Bone marrow (tissue), 2 donors: ENCODE measurements at places on chromosomes 7 and 10.

GRCh38 chr10:51716981-51717380 lies 17.6 kb upstream of the CSTF2T start:
- DNase-seq: no peak

- no peak for DNase-seq
Measured at GRCh38 chr10:101139421-101139911, 8.4 kb downstream of the TLX1 start.

GRCh38 chr7:86667732-86668131 lies 24.0 kb downstream of the GRM3 start:
- no peak for DNase-seq

GRCh38 chr7:82704121-82704520 lies 260.5 kb upstream of the CACNA2D1 start:
- no peak for DNase-seq

GRCh38 chr7:148699782-148700629 lies 1.3 kb downstream of the CUL1 start:
- DNase-seq: no peak

GRCh38 chr10:68301790-68302502 lies 29.9 kb upstream of the HNRNPH3 start:
- no peak for DNase-seq

- DNase-seq: peak; percentile 24
Measured at GRCh38 chr7:37901236-37901827, 15.3 kb downstream of the SFRP4 start.

DNA sequence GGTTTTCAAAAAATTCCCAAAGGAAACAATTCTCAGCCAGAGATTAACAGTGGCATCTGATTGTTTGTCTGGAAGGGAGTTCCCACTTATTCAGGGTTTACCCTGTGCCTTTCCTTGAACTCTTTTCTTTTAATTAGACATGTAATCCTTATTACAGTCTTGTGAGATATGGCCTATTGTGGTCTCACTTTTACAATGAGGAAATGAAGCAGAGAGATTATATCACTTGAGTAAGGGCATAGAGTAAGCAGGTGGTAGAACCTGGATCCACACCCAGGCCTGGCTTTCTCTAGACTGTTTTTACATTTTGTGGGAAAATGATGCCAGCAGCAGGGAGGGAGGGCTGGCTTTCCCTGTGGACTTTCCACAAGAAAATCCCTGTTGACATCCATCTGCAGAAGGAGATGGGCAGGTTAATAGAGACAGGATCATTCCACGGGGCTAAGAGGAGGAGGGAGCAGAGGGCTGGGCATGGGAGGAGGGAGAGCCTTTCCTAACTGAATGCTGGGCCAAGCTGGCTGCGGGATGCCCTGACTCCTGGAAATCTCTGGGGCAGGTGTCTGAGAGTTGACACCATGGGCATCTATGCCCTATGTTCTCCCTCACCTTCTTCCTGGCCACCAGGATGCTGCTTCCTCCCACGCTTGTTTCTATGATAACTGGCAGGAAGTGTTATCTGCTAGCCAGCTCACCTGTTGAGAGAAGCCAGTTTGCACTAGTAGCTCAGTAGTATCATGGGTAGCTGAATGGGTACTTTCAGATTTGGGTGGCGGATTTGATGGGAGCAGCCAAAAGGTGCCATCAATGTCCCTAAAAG lies 28.7 kb upstream of the ARHGAP22 start:
- no peak for DNase-seq

- DNase-seq: no peak
Measured at GRCh38 chr7:106767078-106767477, 98.0 kb upstream of the PIK3CG start.

DNA sequence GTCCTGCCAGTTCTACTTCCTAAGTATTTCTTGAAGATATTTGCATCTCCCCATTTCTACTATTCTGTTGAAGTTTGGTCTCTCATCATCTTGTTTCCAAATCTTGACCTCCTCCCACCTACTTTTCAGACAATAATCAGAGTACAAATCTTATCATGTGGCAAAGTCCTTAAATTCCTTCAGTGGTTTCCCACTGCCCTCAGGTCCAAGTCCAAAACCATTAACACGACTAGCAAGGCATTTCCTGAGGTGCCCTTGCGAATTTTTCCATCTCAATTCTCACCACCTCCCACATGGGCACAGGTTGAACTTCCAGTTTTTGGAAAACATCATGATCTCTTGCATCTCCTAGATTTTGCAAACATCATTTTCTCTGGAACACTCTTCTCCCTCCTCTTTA lies 97.2 kb upstream of the CDK1 start:
- DNase-seq: no peak

DNA sequence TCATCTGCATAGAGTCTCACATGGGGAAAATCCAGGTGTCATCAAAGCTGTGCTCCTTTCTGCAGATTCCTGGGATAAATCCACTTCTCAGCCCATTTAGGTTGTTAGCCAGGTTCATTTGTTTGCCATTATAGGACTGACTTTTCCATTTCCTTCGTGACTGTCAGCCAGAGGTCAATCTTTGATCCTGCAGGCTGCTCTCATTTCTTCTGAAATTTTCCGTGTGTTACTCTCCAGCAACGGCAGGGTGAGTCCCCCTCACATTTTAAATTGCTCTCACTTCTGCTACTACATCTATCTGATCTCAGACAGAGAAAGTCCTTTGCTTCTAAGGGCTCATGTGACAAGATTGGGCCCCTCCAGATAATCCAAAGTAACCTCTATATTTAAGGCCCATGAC lies 150.7 kb upstream of the BET1 start:
- DNase-seq: no peak

- peak; percentile 54 for DNase-seq
Measured at GRCh38 chr7:69430384-69431021, 167.8 kb upstream of the AUTS2 start.

DNA sequence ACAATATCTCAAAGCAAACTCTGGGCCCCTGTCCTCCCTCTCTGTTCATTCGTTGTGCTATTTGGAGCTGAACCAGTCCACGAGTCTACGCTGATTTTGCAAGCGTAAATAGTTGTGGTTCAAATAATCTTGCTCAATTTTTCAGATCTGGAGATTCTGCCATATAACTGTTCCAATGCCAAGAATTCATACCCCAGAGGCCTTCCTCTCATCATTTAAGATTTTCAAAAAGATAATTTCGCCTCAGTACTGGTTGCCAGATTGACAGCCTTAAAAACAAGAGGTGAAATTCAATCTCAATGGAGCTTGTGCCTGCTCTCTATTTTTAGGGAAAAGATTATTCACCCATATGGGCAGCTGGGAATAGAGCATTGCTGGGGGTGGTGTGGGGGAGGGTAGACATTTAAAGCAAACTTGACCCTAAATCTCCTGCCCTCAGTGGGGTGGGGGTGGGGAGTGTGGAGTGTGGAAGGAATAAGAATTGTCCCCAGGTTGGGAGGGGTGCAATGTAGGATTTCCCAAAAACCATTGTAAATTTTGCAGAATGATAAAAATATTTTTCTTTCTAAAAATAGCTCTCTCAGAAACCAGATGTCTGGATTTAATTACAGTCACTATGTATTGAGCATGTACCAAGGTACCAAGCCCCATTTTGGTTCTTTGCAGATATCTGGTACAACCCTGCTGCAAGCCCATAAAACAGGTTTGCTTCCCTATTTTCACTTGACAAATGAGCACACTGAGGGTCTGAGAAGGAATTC lies 104.7 kb upstream of the EEPD1 start:
- no peak for DNase-seq

GRCh38 chr10:29691564-29692072 lies 56.8 kb upstream of the SVIL start:
- no peak for DNase-seq

DNA sequence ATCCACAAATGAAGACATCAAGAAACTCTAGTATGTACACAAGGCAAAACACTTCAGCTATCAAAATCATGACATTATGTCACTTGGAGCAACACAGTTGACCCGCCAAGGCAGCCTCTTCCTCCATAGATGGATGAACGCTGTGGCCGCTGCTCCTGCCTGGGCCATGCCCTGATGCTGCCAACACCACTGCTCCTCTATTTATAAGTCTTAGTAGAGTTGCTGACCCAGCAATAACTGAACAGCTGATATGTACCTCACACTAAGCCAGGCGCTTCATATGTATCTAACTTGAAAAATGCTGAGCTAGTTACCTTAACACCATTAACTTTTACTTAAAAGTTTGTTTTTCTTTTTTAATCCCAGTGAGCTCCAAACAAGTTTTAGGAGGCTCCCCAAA lies 131.9 kb downstream of the LYZL1 start:
- DNase-seq: no peak

DNA sequence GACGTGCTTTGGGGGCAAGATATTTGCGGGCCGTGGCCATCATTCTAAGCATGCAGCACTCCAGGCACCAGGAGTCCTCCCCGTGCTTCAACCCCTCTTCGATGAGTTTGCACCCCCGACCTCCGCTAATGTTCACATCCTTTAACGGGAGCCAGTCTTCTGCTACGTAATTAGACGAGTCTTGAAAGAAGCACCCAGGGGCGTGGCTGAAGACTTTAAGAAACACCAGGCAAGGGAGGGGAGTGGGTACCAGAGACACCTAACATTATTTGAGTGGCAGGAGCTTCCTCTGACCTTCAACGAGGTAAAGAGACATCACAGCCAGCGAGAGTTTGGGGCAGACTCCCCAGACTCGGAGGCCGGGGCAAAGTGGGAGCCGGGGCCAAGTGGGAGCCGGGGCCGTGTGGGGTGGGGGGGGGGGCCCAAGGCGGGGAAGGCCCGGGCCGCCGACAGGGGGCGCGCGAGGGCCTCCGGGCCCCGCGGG lies 31.1 kb upstream of the TOMM7 start:
- DNase-seq: no peak

DNA sequence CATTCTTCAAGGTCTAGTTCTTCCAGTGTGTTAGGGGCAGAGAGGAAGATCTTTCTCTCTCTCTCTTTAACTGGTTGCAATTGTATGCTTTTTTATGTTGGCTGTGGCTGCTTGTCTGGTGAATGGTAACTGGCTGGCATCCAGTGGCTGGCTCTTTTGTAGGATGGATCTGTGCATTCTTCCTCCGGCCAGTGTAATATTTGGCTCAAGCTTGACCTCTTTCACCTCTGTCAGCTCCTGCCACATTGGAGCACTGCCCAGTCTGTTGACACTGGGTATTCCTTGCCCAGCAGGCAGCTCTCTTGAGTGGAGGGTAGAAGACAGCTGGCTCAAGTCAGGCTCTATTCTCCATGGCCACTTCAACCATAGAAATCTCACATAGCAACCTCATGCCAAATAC lies 528.3 kb downstream of the PHTF2 start:
- DNase-seq: no peak

DNA sequence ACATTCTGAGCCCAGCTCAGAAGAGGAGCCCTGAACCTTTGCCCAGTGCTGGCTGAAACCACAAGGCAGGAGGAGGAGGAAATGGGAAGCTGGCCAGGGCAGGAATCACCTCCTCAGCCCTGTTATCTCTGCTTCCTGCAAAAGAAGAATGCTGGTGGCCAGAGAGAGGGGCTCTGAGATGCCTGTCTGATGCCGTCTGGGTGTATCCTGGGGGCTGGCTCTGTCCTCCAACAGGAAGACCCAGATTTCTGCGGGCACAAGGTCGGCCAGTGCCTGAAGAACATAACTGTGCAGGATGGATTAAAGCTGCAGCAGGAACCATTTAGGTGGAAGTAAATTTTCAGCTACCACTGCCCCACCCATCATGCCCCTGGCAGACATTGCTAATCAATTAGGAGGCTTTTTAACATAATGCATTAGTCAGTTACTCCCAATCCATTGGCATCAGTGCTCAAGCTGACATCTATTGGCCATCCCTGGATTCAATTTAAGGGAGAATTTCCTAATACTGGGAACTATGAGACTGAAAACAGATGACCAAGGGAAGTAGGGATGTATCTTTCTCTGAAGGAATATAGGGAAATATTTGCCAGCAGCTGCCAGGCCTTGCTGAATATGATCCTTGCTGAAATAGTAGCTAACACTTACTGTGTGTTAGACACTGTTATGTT lies 67.7 kb downstream of the COL13A1 start:
- no peak for DNase-seq

DNA sequence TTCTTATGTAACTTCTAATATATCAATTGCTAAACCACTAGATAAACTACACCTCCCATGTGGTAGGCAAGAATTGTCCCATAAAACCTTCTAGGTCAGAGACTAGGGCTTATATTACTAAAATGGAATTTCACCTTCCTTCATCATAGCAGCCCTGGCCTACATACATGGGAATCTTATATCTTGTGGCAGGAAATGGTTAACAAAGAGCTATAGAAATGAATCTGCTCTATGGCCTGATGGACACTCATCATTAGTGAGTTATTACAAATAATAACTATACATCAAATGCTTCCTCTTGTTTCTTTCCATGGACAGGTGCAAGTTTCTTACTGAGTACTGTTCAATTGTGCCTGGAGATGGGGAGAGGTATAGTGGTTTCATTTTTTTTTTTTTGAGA lies 62.3 kb upstream of the PDLIM1 start:
- DNase-seq: no peak

GRCh38 chr7:142770661-142771352 lies at the start of gene PRSS2:
PRSS2 (plus strand) TSS chr7:142770970; CDS start chr7:142770983, 13 bp downstream.
- DNase-seq: no peak

DNA sequence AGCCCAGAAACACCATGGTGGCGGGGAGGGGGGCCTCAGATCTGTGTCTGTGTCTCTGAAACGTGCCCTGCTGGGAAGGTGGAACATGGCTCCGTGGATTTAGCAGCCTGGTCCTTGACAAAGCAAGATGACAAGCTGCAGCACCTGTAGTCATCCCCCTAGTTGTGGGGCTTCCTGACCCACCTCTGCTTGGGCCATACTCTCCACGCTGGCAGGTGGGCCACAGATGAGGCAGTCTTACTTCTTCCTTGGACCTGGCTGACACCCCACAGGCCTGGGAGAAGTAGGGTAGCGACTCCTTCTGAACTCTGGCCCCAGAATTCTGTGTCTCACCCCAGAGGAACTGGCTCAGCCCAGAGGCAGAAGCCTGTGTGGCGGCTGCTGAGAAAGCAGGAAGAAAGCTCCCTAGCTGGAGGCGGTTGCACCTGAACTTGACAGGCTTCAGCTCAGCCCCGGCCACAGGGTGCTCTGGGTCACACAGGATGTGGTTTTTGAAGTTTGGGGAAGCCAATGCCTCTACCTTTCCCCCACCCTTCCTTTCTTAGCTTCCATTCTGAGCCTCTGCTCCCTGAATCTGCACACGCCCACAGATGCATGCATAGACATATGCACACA lies 113.9 kb downstream of the ABLIM1 start:
- DNase-seq: no peak

GRCh38 chr10:24415455-24416125 lies 206.7 kb downstream of the KIAA1217 start:
- DNase-seq: no peak

DNA sequence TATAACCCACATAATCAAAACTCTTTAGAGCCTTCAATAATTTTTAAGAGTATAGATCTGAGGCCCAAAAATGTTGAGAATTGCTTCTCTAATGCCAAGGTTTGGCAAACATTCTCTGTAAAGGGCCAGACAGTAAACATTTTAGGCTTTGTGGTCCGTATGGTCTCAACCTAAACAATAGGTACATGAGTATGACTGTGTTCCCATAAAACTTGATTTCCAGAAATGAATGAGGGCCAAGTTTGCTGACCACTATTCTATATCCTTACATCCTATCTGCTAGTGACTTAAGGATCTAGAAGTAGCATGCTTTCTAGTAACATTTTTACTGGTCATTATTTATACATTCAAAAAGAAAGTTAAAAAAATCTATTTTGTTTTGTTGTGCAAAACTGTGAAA lies 58.9 kb downstream of the MPP7 start:
- no peak for DNase-seq

- DNase-seq: no peak
Measured at GRCh38 chr10:104559935-104560334, 81.2 kb upstream of the SORCS3 start.
